ENCODE measurements at places on chromosomes 2 and 18. TPM values are rescaled to one million over a fixed set of nuclear protein-coding genes. Genes with fewer than 3 reads are reported as not detected.

DNA sequence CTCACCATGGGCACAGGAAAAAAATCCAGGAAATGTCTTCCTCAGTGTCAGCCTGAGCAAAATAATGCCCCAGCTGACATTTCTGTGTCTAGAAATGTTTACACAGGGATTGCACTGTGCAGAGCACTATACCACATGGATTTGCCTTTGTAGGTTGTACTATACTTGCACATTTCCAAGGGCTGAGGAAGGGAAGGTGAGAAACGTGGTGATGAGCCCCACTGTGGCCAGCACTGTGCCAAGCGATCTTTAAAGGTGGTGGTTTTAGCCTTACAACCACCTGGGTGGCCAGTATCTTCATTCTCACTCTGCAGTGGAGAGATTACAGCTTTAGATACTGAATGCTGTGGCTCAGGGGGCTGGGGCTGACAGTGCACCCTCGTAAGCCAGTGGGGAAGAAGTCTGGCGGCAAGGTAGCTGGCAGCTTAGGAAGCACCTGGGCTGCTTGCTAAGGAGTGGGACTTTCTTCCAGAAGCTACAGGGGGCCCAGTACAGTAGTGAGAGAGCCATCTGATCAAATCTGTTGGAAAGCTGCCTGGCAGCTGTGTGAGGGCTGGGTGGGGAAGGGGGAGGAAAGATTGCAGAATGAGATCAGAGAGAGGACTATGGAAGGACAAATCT lies 81.4 kb upstream of the MSH2 start:
- H3K27me3 ChIP-seq, result no peaks in the 10 kb centered on the region
- DNase-seq, result no peak
- no peaks in the 10 kb centered on the region for H3K36me3 ChIP-seq
- H3K27ac ChIP-seq, result no peak overlapping the region
- no peak overlapping the region for H3K4me3 ChIP-seq
- peaks cover 17% of the 10 kb centered on the region for H3K4me1 ChIP-seq

DNA sequence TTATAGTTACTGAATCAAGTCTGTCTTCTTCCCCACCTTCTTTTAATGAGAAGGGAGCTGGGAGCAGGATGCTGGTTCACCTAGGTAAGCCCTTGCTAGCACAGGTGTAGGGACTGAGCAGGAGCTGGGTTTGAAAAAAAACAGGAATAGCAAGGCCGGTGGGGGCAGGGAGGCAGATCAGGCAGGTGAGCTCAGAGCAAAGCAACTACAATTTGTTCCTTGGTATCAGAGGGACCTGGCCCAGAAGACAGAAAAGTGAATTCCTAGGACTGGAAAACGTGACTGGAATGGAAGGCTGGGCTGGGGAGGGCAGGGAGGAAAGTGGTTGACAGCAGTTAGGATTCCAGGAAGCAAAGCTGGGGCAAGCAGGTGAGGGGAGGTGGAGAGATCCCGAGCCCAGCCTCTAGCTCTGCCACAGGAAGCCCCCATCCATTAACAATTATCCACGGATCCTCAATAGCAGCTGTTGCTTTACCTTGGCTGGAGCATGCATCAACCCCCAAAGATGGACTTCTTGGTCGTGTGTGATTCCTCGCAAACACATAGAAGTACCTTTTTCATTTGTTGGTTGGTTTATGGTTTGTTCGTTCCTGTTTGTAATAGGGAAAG lies 118.4 kb downstream of the LNPK start:
- peaks cover 11% of the 10 kb centered on the region for H3K27me3 ChIP-seq
- no peaks in the 10 kb centered on the region for H3K36me3 ChIP-seq
- no peak overlapping the region for H3K4me3 ChIP-seq
- H3K4me1 ChIP-seq, result no peaks in the 10 kb centered on the region

DNA sequence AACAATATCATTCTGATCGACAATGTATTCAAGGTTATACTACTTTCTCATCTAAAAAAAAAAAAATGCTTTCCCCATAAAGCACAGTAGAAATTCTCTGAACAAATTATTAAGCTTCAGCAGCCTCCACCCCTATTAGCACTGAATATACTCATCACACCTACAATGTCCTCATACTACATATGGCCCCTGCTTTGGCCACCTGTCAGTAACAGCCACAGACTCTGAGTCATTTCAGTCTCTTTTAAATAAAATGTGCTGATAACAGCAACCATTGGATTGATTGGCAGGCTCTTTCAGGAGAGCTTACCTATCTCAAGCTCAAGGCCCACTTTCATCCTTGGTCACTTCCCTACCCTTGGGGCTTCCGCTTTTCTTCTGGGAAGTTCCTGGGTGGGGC lies 236.7 kb downstream of the TMX3 start:
- no peak overlapping the region for H3K4me3 ChIP-seq
- no peak for DNase-seq
- no peaks in the 10 kb centered on the region for H3K4me1 ChIP-seq

DNA sequence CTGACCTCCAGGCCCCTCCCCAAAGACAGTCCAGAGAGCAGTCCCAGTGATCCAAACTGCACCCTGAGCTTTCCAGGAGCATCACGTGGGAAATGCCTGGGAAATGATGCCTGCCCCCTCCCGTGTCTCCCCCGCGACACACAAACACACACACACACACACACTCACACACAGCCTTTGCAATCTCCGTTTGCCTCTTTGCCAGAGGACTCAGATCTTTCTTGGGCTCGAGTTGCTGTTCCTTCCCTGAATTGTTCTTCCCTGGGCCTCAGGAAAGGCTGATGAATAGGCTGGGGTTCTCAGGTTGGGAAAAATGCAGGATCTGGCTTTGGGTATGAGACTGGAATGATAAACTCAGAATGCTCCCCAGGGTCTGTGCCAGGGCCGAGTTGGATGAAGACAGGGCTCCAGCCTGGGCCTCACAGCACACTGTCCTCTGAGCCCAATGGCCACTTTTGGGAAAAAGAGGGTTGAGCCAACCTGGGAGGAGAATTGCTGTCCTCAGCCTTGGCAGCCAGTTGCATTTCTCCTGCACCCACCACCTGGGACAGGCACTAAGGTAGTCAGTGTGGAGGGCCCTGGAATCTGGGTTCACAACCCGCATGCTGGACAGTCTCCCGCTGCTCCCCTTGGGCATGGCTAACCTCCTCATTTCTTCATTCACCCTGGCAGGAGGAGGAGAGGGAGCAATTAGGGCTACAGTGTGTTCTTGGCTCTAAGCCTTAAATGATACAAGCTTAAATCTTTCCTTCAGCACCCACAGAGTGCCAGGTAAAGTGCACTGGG lies 43.9 kb upstream of the ATP6V1B1 start:
- H3K4me1 ChIP-seq, result peaks cover 8% of the 10 kb centered on the region
- DNase-seq, result no peak
- no peak overlapping the region for H3K4me3 ChIP-seq
- H3K27me3 ChIP-seq, result peaks cover 97% of the 10 kb centered on the region

- DNase-seq, result no peak
- no peaks in the 10 kb centered on the region for H3K36me3 ChIP-seq
- no peaks in the 10 kb centered on the region for H3K27me3 ChIP-seq
- no peak overlapping the region for H3K27ac ChIP-seq
- no peak overlapping the region for H3K4me3 ChIP-seq
Measured at GRCh38 chr2:176234940-176235339, 34.3 kb upstream of the MTX2 start.

DNA sequence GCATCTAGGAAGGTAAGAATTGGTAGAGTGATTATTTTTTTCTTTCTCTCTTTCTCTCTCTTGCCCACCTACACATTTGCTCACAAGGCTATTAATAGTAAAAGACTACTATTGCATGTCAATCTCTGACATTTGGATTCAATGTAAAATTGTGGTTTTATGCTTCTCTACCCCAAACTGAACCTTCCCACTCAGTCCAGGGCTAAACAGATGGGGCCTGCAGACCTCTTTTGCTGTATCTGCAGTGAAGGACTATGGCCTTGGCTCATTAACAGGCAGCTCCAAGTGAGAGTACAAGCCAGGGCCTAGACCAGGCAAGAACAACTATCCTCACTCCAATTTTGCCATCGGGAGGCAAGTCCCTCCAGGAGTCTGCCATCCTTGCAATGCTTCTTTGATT lies 68.3 kb upstream of the ARL4C start:
- peaks cover 67% of the 10 kb centered on the region for H3K27me3 ChIP-seq
- H3K27ac ChIP-seq, result no peak overlapping the region
- no peaks in the 10 kb centered on the region for H3K4me1 ChIP-seq
- no peak overlapping the region for H3K4me3 ChIP-seq

The INPP5D gene
- total RNA-seq, result not detected

The LRATD1 gene
- total RNA-seq, result 14.2 TPM

GRCh38 chr18:74454279-74454751 lies 2.8 kb downstream of the DIPK1C start:
- H3K36me3 ChIP-seq, result peaks cover 5% of the 10 kb centered on the region
- DNase-seq, result no peak
- H3K27ac ChIP-seq, result no peak overlapping the region
- peaks cover 99% of the 10 kb centered on the region for H3K27me3 ChIP-seq
- no peak overlapping the region for H3K4me3 ChIP-seq
- peaks cover 8% of the 10 kb centered on the region for H3K4me1 ChIP-seq

The ZNF396 gene
- 2.7 TPM for total RNA-seq

DNA sequence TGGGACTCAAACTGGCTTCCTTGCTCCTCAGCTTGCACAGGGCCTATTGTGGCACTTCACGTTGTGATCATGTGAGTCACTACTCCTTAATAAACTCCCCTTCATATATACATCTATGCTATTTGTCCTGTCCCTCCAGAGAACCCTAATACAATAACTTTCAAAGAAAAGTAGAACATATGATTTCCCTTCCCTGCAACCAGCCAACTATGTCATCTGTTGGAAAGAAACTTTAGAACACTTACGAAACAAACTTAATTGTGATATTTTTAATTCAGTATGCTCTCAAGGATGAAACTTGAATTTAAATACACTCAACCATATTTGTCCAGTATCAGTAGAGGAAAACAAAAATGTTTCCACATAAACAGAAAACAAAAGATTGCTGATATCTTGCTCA lies 84.4 kb downstream of the DYM start:
- no peaks in the 10 kb centered on the region for H3K27me3 ChIP-seq
- DNase-seq, result no peak
- no peak overlapping the region for H3K4me3 ChIP-seq
- H3K27ac ChIP-seq, result no peak overlapping the region
- H3K36me3 ChIP-seq, result no peaks in the 10 kb centered on the region

DNA sequence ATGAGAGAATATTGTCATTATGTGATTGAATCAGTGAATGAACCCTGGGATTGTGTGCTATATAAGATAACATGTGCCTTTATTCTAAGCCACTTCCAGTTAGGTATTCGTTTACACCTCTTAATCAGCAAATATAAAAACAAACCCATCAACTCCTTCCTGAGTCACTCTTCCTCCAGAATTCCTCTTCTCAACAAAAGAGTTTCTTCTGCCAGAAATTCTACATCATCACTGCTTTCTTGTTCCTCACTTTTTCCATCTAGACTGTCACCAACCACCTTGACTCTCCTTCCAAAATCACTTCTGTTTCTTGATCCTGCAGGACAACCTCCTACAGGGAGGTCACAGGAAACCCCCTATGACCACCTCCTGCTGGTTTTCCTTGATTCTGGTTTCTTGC lies 261.4 kb downstream of the CYP26B1 start:
- H3K27ac ChIP-seq, result no peak overlapping the region
- H3K4me3 ChIP-seq, result no peak overlapping the region
- H3K27me3 ChIP-seq, result peaks cover 66% of the 10 kb centered on the region
- peaks cover 8% of the 10 kb centered on the region for H3K4me1 ChIP-seq
- no peak for DNase-seq

GRCh38 chr18:51193621-51194287 lies 3.7 kb downstream of the MEX3C start:
- H3K27me3 ChIP-seq, result no peaks in the 10 kb centered on the region
- peaks cover 56% of the 10 kb centered on the region for H3K36me3 ChIP-seq
- peaks cover 17% of the 10 kb centered on the region for H3K4me1 ChIP-seq
- H3K27ac ChIP-seq, result peak overlapping the region; percentile 64
- peak overlapping the region; percentile 80 for H3K4me3 ChIP-seq

- DNase-seq, result no peak
- no peak overlapping the region for H3K4me3 ChIP-seq
- no peaks in the 10 kb centered on the region for H3K36me3 ChIP-seq
- H3K27ac ChIP-seq, result no peak overlapping the region
- peaks cover 35% of the 10 kb centered on the region for H3K27me3 ChIP-seq
Measured at GRCh38 chr2:133765658-133766057, 197.4 kb upstream of the NCKAP5 start.

- no peaks in the 10 kb centered on the region for H3K27me3 ChIP-seq
- peaks cover 29% of the 10 kb centered on the region for H3K4me1 ChIP-seq
- H3K27ac ChIP-seq, result peak overlapping the region; percentile 84
- peaks cover 76% of the 10 kb centered on the region for H3K36me3 ChIP-seq
- no peak overlapping the region for H3K4me3 ChIP-seq
Measured at GRCh38 chr2:74425523-74425922, 4.0 kb downstream of the WDR54 start.

- no peak overlapping the region for H3K4me3 ChIP-seq
- no peak overlapping the region for H3K27ac ChIP-seq
- H3K36me3 ChIP-seq, result no peaks in the 10 kb centered on the region
- no peak for DNase-seq
- no peaks in the 10 kb centered on the region for H3K27me3 ChIP-seq
Measured at GRCh38 chr2:149606251-149606811, 18.8 kb upstream of the MMADHC start.

The SERPINE2 gene
- total RNA-seq, result 39.7 TPM

DNA sequence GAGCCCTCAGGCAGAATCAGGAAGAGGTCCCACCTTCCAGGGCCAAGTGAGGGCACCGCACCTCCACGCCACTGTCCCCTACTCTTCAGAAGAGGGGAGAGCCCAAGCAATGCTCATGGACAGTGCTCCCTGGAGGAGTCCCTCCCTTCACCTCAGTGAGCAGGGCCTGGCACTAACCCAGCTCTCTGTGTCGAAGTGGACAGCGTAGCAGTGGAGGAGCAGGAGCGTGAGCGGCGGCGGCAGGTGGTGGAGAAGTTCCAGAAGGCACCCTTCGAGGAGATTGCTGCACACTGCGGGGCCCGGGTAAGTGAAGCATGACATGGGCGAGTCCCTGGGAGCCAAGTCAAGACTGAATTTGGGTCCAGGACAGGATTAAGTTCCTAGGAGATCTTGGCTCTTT lies 16.7 kb downstream of the POMC start:
- H3K27ac ChIP-seq, result no peak overlapping the region
- H3K36me3 ChIP-seq, result no peaks in the 10 kb centered on the region
- DNase-seq, result no peak
- H3K4me1 ChIP-seq, result no peaks in the 10 kb centered on the region
- H3K27me3 ChIP-seq, result peaks cover 66% of the 10 kb centered on the region

DNA sequence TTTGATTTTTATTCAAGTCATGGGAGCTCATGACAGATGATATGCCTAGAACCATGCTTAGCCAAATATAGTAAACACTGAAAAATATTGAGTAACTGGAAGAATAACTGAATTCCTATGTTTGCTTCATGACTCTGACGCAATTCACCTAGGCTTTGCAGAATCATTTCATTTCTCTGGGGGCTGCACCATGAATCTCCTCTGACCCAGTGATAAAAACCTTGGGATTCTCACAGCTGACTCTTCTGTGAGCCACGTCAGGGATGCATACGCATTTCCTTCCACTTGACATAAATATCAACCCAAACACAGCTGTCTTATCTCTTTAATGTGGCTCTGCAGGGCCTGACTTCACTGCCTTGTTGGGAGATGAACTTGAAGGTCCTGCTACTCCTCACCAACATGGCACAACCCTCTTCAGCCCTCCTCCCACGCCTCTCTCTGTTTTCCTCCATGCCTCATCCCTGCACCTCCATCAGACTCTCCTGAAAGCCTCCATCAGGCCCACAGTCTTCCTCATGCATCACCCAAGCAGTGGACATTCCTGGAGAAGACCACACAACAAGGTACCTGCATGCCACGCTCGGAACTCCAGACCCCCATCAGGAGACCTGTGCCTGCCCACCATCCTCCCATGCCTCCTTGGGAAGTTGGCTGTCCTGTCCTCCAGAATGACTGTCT lies 29.8 kb downstream of the COL6A3 start:
- H3K27me3 ChIP-seq, result peaks cover 82% of the 10 kb centered on the region
- DNase-seq, result no peak
- no peak overlapping the region for H3K27ac ChIP-seq
- H3K4me3 ChIP-seq, result no peak overlapping the region

The TMEM87B gene
- 35.0 TPM for total RNA-seq

The FSHR gene
- total RNA-seq, result not detected

The PLCL1 gene
- total RNA-seq, result 0.07 TPM

The SERPINB4 gene
- total RNA-seq, result not detected

The LYG2 gene
- total RNA-seq, result not detected

Measured in Calu3 (cell line).